ENCODE measurements at places on chromosomes 11 and 22.

DNA sequence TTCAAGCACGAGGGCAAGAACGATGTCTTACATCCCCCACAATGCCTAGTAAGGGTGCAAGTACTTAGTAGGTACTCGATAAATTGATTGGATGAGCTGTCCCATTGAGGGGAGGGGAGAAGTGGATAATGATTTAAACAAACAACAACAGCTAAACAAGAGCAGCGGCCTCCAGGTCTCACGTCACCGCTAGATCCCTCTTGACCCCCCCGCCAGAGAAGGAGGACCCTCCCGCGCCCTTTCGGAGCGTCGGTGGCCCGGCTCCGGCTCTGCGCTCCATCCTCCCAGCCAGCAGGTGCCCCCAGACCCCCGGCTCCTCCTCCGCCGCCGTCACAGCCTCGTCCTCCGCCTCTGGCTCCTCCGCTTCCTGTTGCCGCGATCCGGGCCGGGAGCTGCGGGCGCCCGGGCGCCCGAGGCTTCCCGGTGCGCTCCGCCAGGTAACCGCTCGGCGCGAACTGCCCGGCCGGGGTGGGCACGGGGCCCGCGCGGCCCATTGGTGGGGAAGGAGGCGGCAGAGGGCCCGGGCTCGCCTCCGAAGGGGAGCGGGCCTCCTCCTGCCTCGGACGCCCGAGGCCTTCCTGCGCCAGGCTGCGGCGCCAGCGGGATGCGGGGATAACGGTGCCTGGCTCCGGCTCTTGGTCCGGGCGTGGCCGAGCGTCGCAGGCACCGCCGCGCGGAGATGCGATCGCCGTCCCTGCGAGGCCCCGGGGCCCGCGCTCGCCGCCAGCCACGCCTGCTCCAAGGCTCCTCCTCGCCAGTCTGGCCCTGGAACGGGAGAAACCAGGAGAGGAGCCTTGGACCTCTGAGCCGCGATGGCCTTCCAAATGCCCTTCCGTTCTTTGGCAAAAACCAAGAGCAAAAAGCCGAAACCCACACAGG lies at the start of gene TLCD5:
TSS of gene TLCD5 (plus strand) at position 368 of the 879 bp plus-strand sequence. CDS start 2,143 bp downstream, outside the sequence.
- DNase-seq: no peak

GRCh38 chr11:34784318-34784841 lies 131.8 kb downstream of the APIP start:
- DNase-seq: no peak

GRCh38 chr11:128609785-128610184 lies 22.4 kb upstream of the ETS1 start:
- no peak for DNase-seq

GRCh38 chr11:123838659-123839058 lies 32.5 kb upstream of the OR6M1 start:
- no peak for DNase-seq

DNA sequence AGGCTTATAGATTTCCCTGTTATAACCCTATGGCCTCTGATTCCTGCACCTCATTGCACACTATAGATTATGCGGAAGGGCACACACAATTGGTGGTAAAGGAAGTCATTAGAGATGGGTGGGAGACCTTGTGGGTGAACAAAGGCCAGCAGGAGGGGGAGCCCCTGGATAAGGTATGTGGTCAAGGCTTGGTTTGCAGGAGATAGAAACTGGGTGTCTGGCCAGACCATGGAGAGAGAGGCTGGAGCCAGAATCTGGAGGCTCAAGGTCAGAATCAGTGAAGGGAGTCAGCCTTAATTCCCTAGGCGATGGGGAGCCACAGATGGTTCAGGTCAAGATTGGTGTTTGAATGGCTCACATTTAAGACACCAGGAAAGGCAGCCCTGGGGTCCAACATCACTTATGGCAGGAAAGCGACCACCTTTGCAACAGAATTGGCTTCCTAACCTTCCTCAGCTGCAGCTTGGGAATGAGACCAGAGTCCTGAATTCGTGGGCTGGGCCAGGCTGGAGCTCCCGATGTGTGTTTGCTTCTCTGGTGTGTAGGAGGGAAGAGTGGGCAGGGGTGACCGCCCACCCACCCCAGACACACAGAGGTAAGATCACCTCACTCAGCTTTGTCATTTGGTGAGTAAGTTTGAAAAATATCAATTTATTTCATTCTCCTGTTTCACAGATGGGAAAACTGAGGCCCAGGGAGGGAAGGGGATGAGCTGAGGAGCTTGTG lies 22.7 kb upstream of the SCUBE1 start:
- DNase-seq: no peak

GRCh38 chr11:129729216-129729615 lies 86.4 kb upstream of the TMEM45B start:
- DNase-seq: no peak

DNA sequence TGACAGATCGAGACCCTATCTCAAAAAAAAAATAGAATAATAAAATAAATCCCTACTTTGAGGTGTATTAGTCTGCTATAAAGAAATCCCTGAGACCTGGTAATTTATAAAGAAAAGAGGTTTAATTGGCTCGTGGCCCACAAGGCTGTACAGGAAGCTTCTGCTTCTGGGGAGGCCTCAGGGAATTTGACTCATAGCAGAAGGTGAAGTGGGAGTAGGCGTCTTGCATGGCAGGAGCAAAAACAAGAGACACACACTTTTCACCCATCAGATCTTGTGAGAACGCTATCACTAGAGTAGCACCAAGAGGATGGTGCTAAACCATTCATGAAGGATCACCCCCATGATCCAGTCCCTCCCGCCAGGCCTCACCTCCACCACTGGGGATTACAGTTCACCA lies 29.2 kb downstream of the CDPF1 start:
- no peak for DNase-seq

Measured in COLO829 (cell line).